BJ (cell line): ENCODE measurements at places on chromosomes 2 and 18. TPM values are rescaled to one million over a fixed set of nuclear protein-coding genes. Genes with fewer than 3 reads are reported as not detected.

Gene OBSL1
- 47.2 and 75.9 TPM in 2 replicates for polyA plus RNA-seq

Gene CD207
- polyA plus RNA-seq: not detected in 2 replicates

Gene ANO7
- 0.50 and 0.74 TPM in 2 replicates for polyA plus RNA-seq

Gene CD28
- polyA plus RNA-seq: not detected in 2 replicates

Gene MYL12B
- polyA plus RNA-seq: 778 and 1,016 TPM in 2 replicates

Gene GALR1
- not detected in 2 replicates for polyA plus RNA-seq

Gene CHMP1B
- 21.2 and 26.3 TPM in 2 replicates for polyA plus RNA-seq

Gene SPR
- polyA plus RNA-seq: 14.9 and 22.9 TPM in 2 replicates

Gene DHRS9
- not detected in 2 replicates for polyA plus RNA-seq

Gene TLX2
- polyA plus RNA-seq: not detected in 2 replicates

Gene ARHGEF4
- polyA plus RNA-seq: 6.8 and 15.1 TPM in 2 replicates

Gene UCN
- 0.17 and 0.34 TPM in 2 replicates for polyA plus RNA-seq

Gene ZNF396
- 0.60 and 0.86 TPM in 2 replicates for polyA plus RNA-seq

Gene GKN1
- not detected in 2 replicates for polyA plus RNA-seq

Gene ALKAL2
- not detected in 2 replicates for polyA plus RNA-seq

Gene TRIM54
- polyA plus RNA-seq: 0.05 TPM in 1 of 2 replicates, not detected in the other

Gene CTAGE1
- polyA plus RNA-seq: 0.06 TPM in 1 of 2 replicates, not detected in the other

Gene SRD5A2
- 0.01 TPM in 1 of 2 replicates, not detected in the other for polyA plus RNA-seq

Gene LINC00305
- not detected in 2 replicates for polyA plus RNA-seq

Gene CCDC141
- polyA plus RNA-seq: not detected in 2 replicates

Gene IL36A
- not detected in 2 replicates for polyA plus RNA-seq

Gene REG3A
- polyA plus RNA-seq: not detected in 2 replicates

Gene TEX51
- polyA plus RNA-seq: not detected in 2 replicates

Gene RAB27B
- polyA plus RNA-seq: 0.25 and 0.33 TPM in 2 replicates

Gene UGT1A10
- not detected in 2 replicates for polyA plus RNA-seq

Gene EHD3
- 46.5 and 69.4 TPM in 2 replicates for polyA plus RNA-seq

Gene DOK6
- 0.26 and 0.55 TPM in 2 replicates for polyA plus RNA-seq

Gene SERPINB7
- polyA plus RNA-seq: 149 and 246 TPM in 2 replicates

Gene CRYGC
- polyA plus RNA-seq: not detected in 2 replicates

Gene FOXI3
- polyA plus RNA-seq: not detected in 2 replicates

Gene CDK15
- polyA plus RNA-seq: 8.2 and 11.4 TPM in 2 replicates

Gene FOXD4L1
- polyA plus RNA-seq: 0.02 TPM in 1 of 2 replicates, not detected in the other

Gene NPPC
- polyA plus RNA-seq: not detected in 2 replicates

Gene C2orf80
- not detected in 2 replicates for polyA plus RNA-seq

Gene FAP
- polyA plus RNA-seq: 135 and 263 TPM in 2 replicates

Gene C1QL2
- not detected in 2 replicates for polyA plus RNA-seq

Gene TEKT4
- not detected in 2 replicates for polyA plus RNA-seq

Gene DPY30
- 35.3 and 66.1 TPM in 2 replicates for polyA plus RNA-seq
